Psoas muscle (tissue), 8 donors: ENCODE measurements at places on chromosomes 7 and 10. TPM values are rescaled to one million over a fixed set of nuclear protein-coding genes. Genes with fewer than 3 reads are reported as not detected.

GIMAP1 gene
- total RNA-seq = 3.9 TPM

NPSR1 gene
- not detected for total RNA-seq

ADAMTS14 gene
- 0.05 TPM for total RNA-seq

DNAAF5 gene
- total RNA-seq = 21.0 TPM

GRCh38 chr7:71780282-71780681 is 631.9 kb downstream of the CALN1 start:
- DNase-seq = no peak

DNA sequence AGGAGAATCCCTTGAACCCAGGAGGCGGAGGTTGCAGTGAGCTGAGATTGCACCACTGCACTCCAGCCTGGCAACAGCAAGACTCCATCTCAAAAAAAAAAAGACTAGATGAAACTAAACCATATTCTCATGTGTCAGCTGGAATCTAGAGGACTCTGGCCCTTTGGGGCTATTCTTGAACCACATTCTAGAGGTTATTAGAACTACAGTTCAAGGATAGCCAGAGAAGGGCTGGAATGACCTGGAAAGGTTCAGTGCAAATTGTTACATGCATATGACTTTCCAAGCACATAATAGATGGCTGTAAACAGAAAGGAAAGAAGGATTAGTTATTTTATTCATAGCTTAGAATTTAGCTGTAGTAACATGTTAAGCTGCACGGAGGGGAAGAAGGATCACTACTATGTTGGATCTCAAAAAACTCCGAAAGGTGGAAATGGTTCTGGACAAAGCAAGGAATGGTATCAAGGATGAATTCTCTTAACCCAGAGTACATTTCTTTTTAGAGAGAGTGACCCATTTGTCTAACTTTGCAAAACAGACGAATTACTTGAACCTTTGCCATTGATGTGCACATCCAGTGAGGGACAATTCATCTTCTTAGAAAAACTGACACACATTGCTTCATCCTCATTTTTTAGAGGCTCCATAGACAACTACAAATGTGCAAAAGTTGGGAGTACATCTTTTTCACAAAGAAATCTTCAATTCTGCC is 124.0 kb upstream of the SAMD8 start:
- no peak for DNase-seq

- DNase-seq = peak; percentile 21
Observed at GRCh38 chr10:23344241-23344841, at the start of gene C10orf67. C10orf67 (minus strand) TSS chr10:23344797; CDS start chr10:23344774, 23 bp downstream.

DNA sequence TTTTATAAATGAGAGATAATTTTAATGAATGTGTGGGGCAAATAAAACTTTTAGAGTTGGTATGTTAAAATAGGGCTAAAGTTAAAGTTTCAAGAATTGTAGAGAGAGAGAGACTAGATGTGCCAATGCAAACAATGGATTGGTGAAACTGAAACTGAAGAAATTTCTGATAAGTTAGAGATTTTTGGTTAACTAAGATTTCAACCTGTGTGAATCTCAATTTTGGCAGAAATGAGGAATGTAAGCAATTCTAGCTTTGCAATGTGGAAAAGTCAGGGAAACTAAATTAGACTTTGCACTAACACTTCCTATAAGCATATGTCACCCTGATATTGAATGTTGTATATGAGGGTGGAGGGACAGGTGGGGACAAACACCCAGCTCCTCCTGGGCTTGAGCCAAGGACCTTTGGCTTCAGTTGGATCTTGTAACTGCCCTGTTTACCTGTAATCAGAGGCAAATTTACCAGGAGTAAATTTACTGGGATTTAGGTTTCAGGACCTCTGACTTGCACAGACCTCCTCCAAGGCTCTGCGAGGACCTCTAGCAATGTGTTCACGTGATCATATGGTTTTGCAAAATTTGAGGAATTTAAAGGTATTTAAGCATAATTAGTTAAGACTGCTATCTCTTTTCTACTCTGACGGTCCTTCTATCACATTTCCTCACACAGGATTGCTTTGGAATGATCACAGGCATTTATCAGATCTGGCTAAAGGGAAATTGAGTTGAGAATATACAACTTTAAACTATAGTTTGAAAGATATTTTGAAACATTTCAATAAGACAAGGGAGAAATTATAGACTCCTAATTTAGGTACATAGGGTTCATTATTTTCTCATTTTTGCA is 33.1 kb upstream of the RPA3 start:
- no peak for DNase-seq

GRCh38 chr10:96270571-96270970 is 798 bp downstream of the BLNK start:
- DNase-seq = no peak

NODAL gene
- total RNA-seq = not detected
